ENCODE measurements at places on chromosomes 1 and 21.

DNA sequence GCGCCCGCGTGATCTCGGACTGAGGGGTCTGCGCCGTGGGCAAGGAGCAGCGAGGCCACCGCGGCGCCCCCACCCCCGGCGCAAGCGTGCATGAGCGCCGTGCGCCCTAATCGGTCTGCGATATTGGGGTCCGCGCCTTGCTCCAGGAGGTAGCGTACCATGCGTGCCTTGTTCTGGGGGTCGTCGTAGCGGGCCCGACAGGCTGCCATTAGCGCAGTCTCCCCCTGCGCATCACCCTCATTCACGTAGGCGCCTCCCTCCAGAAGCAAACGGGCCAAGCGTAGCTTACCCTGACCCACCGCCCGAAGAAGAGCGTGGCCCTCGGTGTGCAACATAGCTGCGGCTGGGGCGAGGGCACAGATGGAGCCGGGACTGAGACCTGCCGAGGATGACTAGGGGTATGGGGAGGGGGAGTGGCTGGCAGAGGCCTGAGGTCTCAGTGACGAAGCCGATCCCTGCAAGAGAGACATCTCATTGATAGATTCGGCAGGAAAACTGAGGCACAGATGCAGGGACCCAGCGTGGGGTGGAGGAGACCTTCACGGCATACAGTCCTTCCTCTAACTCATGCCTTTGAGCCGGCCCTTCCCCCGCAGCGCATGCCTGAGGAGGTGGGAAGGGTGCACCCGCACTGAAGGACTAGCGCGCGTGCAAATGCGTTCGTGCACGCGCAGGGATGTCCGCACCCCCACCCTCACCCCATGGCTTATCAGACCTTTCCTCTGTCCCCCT lies 2.8 kb downstream of the ANKRD34A start:
- DNase-seq: no peak

DNA sequence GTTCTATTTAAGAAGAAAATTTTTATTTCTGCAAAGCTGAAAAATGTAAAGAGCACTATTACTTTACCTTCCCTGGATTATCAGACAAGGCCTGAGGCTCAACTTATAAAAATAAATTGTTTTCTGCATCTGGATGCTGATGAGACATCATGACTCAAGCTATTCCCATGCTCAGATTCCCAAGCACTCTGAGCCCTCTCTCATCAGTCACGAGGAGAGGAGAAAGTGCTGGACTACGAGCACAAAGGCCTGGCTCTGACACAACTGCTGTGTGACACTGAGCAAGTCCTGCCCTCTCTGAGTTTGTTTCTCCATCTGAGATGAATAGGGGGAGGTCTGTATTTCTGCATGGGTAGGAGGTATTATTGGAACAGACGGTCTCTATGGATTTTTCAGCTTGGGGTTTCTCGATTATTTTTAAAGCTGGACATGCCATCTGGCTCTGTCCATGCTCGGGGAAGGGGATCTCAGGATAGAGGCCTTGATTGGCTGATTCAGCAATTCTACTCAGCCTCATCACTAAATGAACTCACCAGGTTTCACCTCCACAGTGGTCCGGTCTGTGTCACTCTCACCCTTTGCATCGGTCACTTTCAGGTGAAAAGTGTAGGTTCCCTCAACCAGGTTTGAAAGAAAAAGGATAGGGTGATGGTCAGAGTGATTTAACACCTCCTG lies 107.7 kb downstream of the KIAA0319L start:
- peak; percentile 65 for DNase-seq

DNA sequence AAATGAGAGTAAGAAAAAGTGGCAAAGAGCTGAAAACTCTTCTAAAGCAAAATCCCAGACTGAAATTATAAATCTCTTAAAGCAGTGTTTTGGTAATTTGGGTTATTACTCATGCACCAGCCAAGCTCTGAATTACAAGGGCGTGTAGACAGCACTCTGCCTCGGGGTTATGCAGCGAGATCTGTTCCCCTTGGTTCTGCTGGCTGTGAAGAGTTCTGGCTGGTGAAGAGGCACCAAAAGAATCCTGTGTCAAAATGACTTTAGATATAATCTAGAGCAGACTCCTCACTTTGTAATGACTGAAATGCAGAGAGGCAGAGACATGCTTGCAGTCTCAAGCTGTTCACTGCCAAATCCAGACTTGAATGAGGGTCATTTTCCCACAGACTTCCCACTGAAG lies 461.8 kb upstream of the CXADR start:
- no peak for DNase-seq

DNA sequence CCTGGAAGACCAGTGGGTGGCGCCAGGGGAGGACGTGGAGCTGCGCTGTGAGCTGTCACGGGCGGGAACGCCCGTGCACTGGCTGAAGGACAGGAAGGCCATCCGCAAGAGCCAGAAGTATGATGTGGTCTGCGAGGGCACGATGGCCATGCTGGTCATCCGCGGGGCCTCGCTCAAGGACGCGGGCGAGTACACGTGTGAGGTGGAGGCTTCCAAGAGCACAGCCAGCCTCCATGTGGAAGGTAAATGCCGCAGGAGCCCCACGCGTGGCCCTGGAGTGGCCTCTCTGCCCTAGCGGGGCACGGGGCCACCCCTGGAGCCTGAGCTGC lies 75.2 kb downstream of the OBSCN start:
- DNase-seq: no peak

- DNase-seq: peak; percentile 63
These were observed 14.2 kb upstream of the SLC44A3 start for GRCh38 chr1:94805912-94806311.

All from SJSA1 (cell line).